ENCODE measurements at places on chromosomes 16 and 17. TPM values are rescaled to one million over a fixed set of nuclear protein-coding genes. Genes with fewer than 3 reads are reported as not detected.

- no peak for DNase-seq
Observed at GRCh38 chr17:61686113-61686512, 95.1 kb upstream of the NACA2 start.

- DNase-seq, result no peak
Observed at GRCh38 chr17:79777894-79778503, at the start of gene CBX2. Gene CBX2 (plus strand): TSS chr17:79778148. CDS start chr17:79778236, 88 bp downstream.

DNA sequence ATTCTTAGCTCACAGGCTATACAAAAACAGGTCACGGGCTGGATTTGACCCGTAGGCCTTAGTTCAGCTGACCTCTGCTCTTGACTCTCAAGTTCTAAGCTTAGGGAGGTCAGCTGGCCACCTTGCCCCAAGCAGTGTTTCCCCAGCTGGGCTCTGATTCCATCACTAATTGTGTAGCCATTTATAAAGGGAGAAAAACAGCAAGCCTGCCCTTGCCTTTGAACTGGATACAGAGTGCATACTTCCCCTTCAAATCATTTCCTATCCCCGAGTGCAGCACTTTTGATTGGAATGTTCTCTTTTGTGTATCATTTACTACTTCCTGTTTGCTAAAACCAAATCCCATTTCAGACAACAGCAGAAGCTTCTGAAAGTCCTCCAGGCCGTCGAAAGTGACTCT lies 153.6 kb downstream of the KATNIP start:
- no peak for DNase-seq

- DNase-seq, result no peak
Observed at GRCh38 chr17:12328204-12328603, 307.5 kb downstream of the MAP2K4 start.

DNA sequence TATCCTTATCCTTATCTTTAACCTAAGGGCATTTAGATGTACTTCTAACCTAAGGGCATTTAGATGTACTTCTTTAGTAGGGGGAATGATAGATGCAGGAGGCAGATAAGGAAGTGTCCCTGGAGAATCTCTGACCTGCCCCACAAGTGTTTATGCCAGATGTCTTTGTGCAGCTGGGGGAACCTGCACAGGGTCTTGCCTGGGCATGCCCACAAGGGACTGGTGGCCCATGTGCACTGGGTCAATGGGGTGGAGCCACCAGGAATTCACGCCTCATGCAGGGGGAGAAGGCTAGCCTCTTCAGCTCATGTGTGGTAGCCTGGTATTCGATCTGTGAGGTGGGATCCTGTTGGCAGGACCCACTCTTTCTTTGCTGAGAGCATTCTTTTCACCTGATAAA lies 38.0 kb downstream of the CA10 start:
- no peak for DNase-seq

Gene CIITA
- polyA plus RNA-seq, result 45.3 TPM

Gene TEDC2
- polyA plus RNA-seq, result 42.0 TPM

Gene OR3A2
- polyA plus RNA-seq, result not detected

Data from GM12878 (cell line).